ENCODE measurements at places on chromosomes 1 and 21.

- DNase-seq, result no peak
These were observed 24.7 kb upstream of the RAB3GAP2 start for GRCh38 chr1:220296981-220297380.

GRCh38 chr21:33231526-33231925 is 1.8 kb downstream of the IFNAR2 start:
- no peak for DNase-seq

DNA sequence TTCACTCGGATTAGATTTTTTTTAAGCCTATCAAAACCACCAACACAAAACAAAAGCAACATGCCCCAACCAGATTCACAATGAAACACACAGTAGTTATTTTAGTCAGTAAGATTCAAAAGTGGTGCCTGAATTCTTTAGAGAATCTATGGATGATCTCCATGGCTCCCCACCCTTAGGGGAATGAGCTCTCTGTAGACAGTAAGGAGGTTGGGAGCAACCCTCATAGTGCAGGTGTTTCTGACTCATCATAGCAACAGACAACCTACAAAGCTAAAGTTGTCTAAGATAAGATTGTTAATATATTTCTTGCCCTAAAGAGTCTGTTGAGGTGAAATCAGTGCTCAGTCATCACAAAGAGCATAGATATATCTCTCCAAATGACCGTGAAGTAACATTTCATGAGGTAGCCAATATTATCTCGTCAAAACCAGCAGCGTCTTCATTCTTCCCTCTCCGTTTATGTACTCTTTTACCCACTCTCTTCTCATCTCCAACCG is 78.3 kb downstream of the ADAMTS1 start:
- no peak for DNase-seq

DNA sequence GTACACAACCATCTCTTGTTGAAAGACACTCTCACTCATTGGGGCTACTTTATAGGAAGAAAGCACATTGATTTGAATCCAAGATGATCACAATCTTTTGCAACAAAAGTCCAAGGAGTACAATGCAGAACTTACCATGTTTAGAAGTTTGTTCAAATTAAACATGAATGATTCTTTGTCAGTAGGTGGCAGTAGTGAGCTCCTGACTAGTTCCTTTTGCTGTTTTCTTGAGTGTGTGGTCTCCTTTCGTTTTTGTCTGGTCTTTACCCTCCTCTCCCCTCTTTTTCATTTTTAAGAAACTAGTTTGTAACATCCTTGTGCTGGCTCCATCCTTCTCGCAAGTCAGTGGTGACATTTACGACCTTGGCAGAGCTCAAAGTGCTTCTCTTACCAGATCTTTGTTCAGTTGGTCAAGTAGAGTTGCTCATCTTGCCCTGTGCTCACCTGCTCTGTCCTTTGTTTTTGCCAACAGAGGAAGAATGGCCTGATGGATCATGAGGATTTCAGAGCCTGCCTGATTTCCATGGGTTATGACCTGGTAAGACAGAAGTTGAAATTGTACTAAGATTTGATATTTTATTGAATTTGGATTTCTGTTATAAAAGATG is 35.7 kb upstream of the MTR start:
- no peak for DNase-seq

- DNase-seq, result no peak
These were observed 23.7 kb upstream of the PLCH2 start for GRCh38 chr1:2452201-2452931.
